ENCODE measurements at places on chromosomes 16 and 17.

- peak; percentile 32 for DNase-seq
Observed at GRCh38 chr16:11915114-11915643, 577 bp downstream of the GSPT1 start.

DNA sequence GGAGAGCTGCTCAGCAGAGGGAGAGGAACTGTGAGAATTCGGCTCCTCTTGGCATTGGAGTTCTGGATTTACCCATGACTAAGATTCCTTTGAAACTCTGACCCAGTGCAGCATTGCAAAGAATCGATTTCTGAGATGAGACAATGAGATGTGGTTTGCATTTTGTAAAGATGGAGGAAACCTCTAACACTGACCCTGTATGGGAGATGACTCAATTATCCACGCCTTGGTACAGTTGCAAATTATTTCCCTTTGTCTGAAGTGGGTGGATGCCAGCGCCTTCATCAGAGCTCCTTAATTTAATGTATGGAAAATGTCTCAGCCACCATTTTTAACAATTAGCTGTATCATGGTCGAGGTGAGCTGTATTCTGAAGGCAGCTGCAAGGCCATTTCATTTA lies 53.4 kb downstream of the NUP93 start:
- DNase-seq = peak; percentile 68

GRCh38 chr17:37039269-37039668 lies 90.5 kb downstream of the AATF start:
- DNase-seq = no peak

- peak; percentile 10 for DNase-seq
Observed at GRCh38 chr17:54901230-54901822, 674 bp downstream of the TOM1L1 start.

GRCh38 chr17:49976163-49976827 lies 7.3 kb downstream of the DLX4 start:
- DNase-seq = no peak

- no peak for DNase-seq
Observed at GRCh38 chr17:28928061-28928460, 23.3 kb downstream of the PHF12 start.

DNA sequence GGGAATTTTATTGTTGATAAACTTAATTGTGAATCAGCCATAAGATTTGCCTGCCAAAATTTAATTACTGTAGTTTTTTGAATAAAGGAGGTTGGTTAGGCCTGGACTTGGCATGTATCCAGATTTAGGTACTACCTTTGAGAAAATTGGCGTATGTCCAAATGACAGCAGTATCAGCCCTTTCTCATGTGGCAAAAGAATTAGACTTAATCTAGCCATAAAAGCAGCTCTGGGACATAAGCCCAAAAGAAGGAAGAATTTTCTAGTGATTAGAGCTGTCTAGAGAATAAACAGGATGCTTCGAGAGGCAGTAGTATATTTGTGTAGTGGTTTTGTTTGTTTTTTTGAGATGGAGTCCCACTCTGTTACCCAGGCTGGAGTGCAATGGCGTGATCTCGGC lies 27.7 kb downstream of the PPM1E start:
- DNase-seq = peak; percentile 4

DNA sequence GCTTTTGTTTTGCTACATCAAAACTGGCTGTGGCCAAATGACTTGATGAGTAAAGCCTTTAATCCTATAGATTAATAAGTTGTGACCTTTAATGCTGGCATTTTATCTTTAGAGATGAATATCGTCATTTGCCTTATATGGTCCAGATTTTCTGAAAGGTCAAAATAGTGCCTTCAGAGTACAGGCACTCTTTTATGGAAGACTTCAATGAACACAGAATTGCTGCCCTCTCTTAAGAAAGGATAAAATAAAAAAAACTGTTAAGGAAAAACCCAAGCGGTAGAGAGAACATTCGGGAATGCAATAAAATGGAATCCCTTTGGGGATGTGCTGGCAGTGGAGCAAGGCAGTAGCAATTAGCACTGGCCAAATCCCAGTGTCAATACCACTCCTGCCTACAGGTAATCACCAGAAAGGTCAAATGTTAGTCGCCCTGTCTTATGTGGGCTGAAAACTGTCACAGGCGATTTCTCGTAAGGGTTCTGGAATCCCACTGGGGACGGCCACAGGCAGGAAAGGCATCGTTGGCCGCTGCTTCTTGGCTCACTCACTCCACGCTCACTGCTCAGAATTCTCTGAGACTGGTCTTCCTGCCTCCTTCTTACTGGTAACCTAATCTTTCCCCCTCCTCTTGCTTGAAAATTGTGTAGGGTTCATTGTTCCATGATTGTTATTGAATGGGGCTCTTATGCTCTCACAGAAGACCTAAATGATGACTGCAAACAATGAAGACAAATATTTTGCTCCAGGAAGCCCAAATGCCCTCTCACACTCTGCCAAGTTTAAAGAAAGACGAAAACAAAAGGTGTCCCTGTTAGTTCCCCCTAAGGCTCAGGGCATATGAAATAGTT lies 45.4 kb upstream of the HSBP1 start:
- DNase-seq = no peak

DNA sequence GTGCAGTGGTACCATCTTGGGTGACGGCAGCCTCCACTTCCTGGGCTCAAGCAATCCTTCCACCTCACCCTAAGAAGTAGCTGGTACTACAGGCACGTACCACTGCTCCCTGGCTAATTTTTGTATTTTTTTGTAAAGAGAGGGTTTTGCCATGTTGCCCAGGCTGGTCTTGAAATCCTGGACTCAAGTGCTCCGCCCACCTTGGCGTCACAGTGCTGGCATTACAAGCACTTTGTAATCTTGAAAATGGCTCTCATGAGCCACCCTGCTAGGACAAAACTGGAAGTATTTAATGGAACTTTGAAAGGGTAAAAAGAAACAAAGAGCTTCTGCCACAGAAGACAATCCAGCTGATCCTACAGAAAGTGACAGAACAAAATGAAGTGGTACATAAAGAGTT lies 9.2 kb downstream of the SUMO2 start:
- no peak for DNase-seq

- DNase-seq = no peak
Observed at GRCh38 chr17:50843150-50843905, 7.9 kb downstream of the WFIKKN2 start.

DNA sequence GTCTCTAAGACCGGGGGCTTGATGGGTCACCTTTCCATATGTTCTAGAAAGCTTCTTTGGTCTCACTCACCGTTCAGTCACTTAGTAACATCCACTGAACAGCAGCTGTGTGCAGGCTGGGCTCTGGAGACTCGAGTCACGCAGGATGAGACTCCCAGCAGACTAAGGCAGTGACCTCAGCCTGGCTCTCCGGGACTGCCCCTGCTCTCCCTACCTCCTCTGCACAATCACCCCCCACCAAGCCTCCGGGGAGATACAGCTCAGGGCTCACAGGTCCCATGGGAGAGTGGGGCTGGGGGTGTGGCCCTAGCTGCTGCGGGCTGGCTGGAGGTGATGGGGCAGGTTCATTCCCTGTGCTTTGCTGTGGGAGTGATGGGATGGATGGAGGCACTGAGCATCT lies 14.1 kb downstream of the FLYWCH2 start:
- DNase-seq = no peak

GRCh38 chr17:54626146-54626703 lies 274.4 kb upstream of the TOM1L1 start:
- DNase-seq = no peak

- DNase-seq = no peak
Observed at GRCh38 chr16:10870808-10871156, 6.2 kb upstream of the CIITA start.

- no peak for DNase-seq
Observed at GRCh38 chr17:63544467-63545301, 5.6 kb upstream of the DCAF7 start.

DNA sequence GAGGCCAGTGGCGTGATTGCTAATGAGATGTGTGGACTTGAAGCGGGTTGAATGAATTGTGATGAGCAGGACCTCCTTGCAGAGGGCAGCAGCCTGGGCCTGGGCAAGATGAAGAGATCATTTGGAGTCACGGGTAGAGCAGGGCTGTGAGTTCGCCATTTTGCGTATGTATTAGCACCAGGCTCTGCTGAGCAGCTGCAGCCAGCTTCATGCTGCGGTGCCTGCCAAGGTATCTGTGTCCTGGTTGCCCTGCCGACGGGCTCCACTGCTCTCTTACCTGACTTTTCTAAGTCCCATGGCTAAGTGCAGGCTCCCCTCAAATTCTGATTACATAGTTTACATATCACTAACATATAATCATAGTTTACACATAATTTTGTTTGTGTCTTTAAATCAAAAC lies 295.7 kb downstream of the SNX29 start:
- DNase-seq = no peak

- DNase-seq = no peak
Observed at GRCh38 chr17:76189247-76189646, 48.2 kb upstream of the FOXJ1 start.

DNA sequence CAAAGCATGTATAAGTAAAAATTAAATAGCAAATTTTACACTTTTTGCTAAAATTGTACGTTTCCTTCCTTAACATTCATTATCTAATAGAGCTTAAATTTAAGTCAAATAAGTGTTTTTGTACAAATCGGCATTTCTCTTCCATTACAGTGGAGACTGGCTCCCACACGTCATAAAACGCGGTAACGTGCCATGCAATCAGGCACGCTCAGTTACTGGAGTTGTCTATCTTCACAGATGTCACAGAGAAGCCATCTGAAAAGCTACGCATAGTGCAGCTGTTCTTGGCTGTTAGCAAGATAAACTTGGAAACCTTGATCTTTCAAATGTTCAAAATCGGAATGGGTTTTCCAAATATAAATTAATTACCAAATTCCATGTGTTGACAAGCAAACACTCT lies 165.3 kb downstream of the STX8 start:
- DNase-seq = no peak

DNA sequence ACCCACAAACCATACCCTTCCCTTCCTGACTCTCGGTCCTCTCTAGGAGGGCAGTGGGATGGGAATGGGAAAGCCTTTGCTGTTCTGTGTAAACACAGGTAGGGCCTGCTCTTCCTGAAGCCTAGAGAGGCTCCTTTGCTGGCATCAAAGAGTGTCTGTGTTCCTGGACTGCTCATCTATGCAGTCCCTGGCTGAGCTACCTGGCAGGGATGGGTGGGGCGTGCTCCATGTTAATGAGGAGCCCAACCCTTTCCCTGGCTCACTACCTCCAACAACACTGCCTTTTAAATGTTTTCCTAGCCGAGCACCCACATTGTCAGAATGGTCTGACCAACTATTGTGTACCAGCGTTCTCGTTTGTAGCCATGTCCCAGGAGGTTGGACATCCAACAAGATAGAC lies 26.6 kb upstream of the NAGLU start:
- no peak for DNase-seq

- peak; percentile 47 for DNase-seq
Observed at GRCh38 chr16:22635357-22635761, 124.7 kb downstream of the NPIPB5 start.

- DNase-seq = no peak
Observed at GRCh38 chr16:9192746-9193145, 101.3 kb downstream of the HAPSTR1 start.

- DNase-seq = no peak
Observed at GRCh38 chr17:80096561-80097021, 4.8 kb upstream of the GAA start.

DNA sequence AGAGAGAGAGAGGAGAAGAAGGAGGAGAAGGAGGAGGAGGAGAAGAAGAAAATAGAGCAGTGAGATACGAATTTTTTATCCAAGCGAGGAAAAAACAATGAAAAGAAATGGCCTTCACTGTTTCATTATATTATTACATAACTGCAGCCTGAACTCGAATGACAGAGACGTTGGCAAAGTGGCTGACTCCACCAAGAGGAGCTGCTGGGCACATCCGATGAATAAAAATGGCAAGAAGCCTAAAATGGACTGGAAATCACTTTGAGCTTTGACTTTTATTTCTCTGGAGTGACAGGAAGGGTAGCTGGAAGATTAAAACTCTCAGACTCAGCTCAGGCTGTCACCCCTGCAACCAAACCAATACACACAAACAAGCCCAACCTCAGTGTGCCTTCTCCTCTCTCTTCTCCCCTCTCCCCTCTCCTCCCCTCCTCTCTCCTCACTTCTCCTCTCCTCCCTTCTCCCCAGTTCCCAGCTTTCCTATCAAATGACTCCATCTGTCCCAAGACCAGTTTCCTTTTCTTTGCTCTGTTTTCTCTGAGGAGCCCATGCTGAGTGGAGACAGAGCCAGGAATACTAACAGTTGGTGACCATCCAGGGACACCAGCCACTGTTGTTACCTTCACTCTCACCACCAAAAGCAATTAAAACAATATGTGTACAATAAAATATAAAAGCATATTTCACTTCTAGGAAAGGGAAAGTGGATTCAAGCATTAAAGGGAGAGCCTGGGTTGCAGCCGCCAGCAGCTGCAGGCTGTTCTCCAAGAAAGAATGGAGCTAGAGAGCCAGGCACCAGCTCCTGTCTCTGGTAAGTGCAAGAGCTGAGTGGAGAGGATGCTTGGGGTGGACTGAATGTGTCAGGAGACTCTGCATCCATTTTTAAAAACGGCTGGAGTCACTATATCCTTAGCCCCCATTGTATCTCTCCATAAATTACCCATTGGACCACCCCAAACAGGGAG lies 51.2 kb downstream of the SOX9 start:
- DNase-seq = peak; percentile 66

- DNase-seq = no peak
Observed at GRCh38 chr16:76207270-76207669, 69.9 kb upstream of the CNTNAP4 start.

DNA sequence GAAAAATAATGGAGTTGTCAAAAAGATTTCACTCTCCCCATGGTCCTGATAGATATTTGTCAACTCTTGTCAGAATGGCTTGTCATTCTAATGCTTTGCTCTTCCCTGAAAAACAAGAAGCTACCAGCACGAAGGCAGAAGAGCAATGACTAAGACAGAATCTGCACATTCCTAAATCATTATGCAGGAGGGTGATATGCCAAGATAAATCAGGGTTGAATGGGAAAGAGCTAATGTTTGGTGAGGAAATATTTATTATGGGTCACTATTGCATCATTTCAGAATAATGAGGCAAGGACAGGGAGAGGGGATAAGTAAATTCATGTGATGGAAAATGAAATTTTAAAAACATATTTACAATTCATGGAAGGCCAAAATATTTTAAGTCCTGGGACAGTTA lies 297.5 kb upstream of the XYLT1 start:
- DNase-seq = no peak

GRCh38 chr17:73874008-73874720 lies 229.9 kb upstream of the SDK2 start:
- DNase-seq = no peak

DNA sequence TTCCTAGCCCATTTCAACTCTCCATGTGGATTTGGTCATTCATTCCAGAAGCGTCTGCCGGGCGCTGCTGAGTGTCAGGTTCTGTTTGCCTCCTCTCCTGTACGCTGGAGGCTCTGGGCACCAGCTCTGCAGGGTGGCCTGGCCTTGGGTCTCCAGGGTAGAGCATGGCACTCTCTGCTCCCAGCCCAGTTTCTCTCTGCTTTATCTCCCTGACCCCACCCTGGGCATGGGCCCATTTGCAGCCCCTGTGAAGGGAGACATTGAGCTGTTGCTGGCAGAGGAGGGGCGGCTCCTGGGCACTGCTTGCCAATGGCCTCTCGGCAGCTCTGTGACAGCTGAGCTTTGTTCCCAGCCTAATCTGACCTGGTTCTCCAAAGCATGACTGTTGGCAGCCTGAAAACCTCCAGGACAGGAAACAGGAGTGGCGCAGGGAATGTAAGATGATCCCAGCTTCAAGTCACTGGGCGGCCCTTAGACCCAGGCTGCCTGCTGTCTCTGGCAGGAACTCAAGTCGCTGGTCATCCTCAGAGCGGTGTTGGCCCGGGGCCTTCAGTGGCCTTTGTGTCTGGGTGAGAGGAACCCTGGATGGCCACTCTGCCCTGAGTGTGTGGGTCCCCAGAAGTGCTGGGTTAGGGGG lies 146.8 kb downstream of the SEC14L1 start:
- no peak for DNase-seq
